PC-9 (cell line): ENCODE measurements at places on chromosomes 16 and 17. TPM values are rescaled to one million over a fixed set of nuclear protein-coding genes. Genes with fewer than 3 reads are reported as not detected.

- DNase-seq: no peak
Measured at GRCh38 chr17:79338604-79339003, 264.0 kb downstream of the ENGASE start.

- no peak for DNase-seq
Measured at GRCh38 chr17:42680331-42680808, 1.3 kb downstream of the CCR10 start.

- no peak for DNase-seq
Measured at GRCh38 chr16:27468941-27469531, 67.1 kb downstream of the IL21R start.

- DNase-seq: no peak
Measured at GRCh38 chr17:77872714-77873499, 85.6 kb upstream of the TNRC6C start.

The MARVELD3 gene
- total RNA-seq: 28.5 and 28.6 TPM in 2 replicates
